Urinary bladder (tissue), 4 donors: ENCODE measurements at places on chromosomes 3 and 15. TPM values are rescaled to one million over a fixed set of nuclear protein-coding genes. Genes with fewer than 3 reads are reported as not detected.

DNA sequence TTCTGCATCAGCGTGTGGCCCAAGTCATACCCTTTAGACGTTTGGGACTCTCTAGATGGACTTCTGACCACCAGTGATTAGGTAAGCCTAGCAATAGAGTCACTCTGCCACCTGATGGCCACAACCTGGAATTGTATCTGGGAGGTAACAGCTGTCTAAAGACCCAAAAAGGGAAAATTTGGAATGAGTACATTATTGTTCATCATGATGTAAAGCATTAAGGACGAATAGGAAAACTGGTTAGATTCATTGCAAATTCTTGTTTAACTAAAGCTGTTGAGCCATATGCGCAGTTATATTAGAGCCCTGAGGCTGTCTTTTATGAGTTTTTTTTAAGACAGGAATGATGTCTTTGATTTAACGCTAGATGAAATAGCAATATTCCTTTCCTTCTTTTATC, 63.6 kb downstream of the FAM81A start:
- DNase-seq = no peak

The CCDC191 gene
- 3.1 TPM for polyA plus RNA-seq

The IREB2 gene
- 16.4 TPM for polyA plus RNA-seq

The CCR8 gene
- polyA plus RNA-seq = not detected

GRCh38 chr15:22871481-22872086, 33.1 kb downstream of the NIPA2 start:
- no peak for DNase-seq

DNA sequence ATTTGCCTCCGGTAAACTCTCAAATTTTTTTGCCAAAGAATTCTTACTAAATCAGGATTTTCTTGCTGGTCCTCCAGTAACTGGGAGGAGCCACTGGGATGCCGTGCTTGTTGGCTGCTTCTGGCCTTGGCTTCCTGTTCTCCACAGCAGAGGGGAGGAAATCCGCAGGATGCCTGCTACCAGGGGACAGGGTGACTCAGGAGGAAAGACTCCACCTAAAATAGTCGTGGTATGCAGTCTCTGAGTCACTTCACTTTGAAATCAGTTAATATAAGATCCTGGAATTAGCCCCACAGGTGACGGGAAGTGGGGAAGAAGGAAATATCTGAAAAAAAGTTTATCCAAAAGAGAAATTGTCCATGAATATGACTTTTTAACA, 6.5 kb upstream of the TM4SF18 start:
- no peak for DNase-seq

DNA sequence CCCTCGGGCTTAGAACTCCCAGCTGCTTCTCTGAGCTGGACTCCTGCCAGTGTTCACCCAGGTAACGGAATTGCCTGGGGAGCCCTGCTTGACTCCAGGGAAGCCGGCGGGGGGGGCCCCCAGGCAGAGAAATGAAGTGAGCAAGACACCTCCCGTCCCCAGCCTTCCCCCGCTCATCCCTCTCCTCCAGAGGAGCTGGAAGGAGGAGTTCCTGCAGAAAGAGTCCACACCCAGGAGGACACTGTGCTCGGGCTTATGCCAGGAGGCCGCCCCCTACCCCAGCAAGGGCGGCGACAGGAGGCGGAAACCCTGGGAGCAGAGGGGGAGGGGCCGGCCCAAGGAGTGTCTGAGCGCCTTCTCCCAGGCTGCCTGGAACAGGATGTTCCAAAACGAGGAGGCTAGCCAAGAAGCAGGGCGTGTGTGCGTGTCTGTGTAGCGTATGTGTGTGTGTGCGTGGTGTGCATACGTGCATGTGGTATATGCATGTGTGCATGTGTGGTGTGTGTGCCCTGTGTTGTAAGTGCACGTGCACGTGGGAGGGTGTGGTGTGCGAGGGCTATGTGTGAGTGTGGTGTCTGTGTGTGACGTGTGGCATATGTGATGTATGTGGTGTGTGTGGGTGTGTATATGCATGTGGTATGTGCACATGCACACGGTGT, 511.3 kb downstream of the SHQ1 start:
- peak; percentile 83 for DNase-seq

The ALDH1A2 gene
- polyA plus RNA-seq = 3.6 TPM

The THPO gene
- polyA plus RNA-seq = 0.60 TPM

GRCh38 chr15:43748376-43748775, 2.1 kb downstream of the PDIA3 start:
- no peak for DNase-seq

DNA sequence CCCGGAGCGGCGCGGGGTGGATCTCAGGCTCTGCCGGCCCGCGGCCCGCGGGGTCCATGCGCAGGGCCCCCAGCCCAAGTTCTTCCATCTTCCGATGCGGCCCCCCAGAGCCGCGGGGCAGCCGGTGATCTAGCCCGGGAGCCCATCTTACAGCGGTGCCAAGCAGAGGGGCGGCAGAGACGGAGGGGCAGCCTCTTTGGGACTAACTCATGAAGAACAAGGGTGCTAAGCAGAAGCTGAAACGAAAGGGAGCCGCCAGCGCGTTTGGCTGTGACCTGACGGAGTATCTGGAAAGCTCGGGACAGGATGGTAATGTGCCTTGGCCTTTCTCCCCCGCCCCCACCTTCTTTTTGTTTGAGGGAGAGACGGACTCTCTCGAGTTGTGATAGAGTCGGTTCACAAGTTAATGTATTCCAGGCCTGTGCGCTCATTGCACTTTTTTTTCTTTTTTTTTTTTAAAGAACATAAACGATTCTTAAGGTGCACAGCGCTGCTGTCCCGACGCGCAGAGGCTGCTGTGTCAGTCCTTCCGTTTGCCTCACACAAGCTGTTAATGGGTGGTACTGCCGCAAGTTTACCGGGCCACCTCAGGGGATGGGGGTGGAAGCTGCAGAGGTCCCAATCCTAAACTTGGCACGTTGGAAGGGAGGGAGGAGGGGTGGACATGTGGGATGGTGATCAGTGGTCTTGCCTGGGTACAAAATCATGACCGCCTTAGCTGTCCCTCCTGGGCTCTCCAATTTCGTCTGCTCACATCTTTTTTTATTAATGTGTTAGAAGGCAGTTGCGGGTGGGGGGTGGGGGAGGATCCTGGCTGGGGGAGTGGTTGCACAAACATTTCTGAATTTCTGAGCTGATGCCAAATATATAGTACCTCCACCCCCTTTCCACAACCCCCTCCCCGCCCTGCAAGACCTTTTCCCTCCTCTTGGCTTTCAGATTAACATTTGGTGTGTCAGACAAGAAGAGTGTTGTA, 801 bp downstream of the ARHGAP31 start:
- DNase-seq = no peak

- no peak for DNase-seq
These were observed 32.9 kb downstream of the AMOTL2 start for GRCh38 chr3:134341389-134341788.

DNA sequence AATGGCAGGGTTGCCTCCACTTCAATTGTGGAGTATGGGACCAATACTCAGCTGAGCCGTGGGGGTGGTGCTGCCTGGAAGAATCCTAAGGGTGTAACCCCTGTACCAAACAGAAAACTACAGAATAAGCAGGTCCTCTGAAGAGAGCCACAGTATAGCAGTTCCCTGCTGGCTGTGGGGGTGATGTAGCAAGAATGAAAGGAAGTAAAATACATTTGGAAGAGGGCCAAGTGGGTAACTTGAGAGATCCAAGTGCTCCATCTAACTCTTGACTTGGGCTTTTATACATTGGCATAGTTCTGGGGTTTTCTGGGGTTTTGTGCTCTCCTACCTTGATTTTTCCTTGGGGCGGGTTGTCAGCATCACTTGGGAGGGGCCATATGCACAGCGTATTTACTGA, 341.4 kb downstream of the OTOL1 start:
- no peak for DNase-seq

The LIPH gene
- 2.8 TPM for polyA plus RNA-seq

DNA sequence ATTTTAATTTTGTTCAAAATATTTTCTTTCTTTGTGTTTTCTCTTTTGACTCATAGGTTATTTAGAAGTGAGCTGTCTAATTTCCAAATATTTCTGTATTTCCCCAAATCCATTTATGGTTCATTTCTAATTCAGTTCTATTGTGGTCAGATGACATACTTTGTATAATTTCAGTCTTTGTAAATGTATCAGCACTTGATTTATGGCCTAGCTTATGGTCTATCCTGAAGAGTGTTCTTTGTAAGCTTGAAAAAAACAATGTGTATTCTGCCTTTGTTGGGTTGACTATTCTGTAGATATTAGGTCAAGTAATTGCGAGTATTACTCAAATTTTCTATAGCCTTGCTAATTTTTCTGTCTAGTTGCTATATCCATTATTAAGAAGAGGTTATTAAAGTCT, 311.2 kb downstream of the OCA2 start:
- DNase-seq = no peak

The KBTBD13 gene
- 0.19 TPM for polyA plus RNA-seq

GRCh38 chr3:61627768-61628185, 66.4 kb downstream of the PTPRG start:
- DNase-seq = no peak

- DNase-seq = no peak
These were observed 20.5 kb downstream of the EAF2 start for GRCh38 chr3:121855555-121855954.

The SPINT1 gene
- polyA plus RNA-seq = 17.4 TPM

The WWTR1 gene
- polyA plus RNA-seq = 155 TPM

DNA sequence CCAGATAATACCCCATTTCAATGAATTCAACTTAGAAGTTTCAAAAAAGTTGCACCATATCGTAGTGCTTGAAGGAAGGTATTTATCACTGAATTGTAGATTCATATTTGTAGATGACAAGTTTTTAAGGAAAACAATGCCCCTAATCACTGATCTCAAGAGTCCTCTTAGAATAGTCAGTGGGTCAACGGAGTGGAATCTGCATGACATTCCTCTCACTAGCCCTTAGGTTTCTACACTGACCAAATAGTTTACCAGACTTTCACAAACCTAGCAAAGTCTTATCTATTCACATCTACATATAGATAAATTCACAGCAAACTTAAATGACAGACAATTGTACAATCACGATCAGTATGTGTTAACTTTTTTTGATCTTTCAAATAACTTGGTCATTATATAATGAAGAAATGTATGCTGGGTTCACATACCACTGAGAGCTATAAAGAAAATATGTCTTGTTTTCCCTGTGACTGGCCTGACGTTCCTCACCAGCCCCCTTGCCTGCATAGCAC, 35.7 kb upstream of the PHLDB2 start:
- DNase-seq = no peak

DNA sequence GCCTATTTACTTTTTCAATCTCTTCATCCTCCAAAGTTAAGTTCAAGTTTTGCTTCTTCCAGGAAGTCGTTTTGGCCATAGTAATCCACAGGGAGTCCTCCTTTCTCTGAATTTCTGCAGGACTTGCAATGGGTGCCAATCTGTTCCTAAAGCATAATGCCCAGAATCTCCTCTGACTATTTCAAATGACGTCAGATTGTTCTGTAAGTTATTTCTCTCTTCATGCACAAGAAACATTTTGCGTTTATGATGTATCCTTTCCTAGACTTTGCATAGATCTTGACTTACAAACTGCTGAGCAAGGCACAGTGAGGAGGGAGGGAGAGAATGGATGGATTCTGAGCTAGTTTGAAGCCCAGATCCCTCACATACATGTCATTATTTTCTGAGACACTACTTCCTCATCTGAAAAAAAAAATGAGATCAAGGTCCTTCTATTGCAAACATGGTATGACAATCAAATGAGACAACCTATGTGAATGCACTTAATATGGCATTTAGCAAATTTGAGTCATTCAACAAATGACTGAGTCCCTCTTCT, 103.1 kb downstream of the MEX3B start:
- DNase-seq = no peak

The GOLGA6L7 gene
- polyA plus RNA-seq = not detected

GRCh38 chr3:65597226-65597951, 441.3 kb downstream of the MAGI1 start:
- peak; percentile 26 for DNase-seq

- no peak for DNase-seq
These were observed 1.7 kb upstream of the NR2F2 start for GRCh38 chr15:96328877-96329195.

DNA sequence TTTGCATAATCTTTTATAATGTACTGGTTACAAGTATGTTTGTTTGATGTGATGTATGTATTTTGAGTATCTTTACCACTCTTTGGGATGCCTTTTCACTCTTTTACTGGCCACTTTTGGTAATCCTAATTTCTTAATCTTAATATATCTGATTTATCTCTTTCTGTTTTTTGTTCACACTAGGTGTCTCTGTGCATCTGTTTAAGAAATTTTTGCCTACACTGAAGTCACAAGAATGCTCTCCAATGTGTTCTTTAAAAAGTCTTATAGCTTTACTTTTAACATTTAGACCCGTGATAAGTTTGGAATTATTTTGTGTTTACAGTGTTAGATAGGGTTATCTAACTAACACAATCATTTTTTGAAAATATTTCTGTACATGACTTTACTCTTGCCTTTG, 659.1 kb downstream of the SI start:
- no peak for DNase-seq
